AML-193 (cell line): ENCODE measurements at places on chromosomes 12 and 14.

- DNase-seq, result no peak
Observed at GRCh38 chr12:72433298-72433697, 161.1 kb downstream of the TRHDE start.

DNA sequence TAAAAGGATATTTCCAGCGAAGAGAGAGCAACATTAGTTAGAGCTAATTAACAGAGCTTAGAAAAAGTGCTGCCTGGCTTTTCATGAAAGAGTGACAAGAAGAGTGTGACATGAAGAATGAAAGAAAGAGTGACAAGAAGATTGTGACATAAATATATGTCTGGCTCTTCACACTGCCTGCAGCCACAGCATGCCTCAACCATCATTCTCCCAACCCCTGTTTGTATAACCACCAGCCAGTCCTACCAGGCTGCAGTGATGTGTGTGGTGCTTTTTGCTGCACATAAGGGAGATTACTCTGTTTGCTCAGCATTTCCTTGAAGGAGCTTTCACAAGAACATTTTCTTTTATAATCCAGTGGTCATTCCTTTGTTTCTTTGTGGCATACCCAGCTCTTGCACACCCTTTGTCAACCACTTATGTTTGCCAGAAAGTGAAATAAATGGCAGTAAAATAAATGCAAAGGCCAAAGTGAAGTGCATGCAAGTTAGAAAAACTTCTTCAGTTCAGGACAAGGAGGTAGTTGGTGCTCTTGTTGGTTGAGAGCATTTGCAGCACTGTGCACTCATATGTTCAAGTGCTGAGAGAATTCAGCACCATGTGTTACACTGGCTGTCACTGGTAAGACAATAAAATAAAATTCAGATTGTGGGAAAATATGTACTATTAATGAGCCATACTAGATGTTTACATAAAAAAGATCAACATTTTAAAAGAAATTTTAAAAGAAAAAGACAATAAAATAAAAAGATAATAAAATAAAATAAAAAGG, 50.6 kb downstream of the KIF21A start:
- no peak for DNase-seq

GRCh38 chr12:102757154-102757881, 159.7 kb downstream of the PAH start:
- DNase-seq, result no peak

- no peak for DNase-seq
Observed at GRCh38 chr12:2092890-2093289, 40.1 kb downstream of the CACNA1C start.

- DNase-seq, result peak; percentile 66
Observed at GRCh38 chr14:74804219-74804825, 41.2 kb downstream of the YLPM1 start.

DNA sequence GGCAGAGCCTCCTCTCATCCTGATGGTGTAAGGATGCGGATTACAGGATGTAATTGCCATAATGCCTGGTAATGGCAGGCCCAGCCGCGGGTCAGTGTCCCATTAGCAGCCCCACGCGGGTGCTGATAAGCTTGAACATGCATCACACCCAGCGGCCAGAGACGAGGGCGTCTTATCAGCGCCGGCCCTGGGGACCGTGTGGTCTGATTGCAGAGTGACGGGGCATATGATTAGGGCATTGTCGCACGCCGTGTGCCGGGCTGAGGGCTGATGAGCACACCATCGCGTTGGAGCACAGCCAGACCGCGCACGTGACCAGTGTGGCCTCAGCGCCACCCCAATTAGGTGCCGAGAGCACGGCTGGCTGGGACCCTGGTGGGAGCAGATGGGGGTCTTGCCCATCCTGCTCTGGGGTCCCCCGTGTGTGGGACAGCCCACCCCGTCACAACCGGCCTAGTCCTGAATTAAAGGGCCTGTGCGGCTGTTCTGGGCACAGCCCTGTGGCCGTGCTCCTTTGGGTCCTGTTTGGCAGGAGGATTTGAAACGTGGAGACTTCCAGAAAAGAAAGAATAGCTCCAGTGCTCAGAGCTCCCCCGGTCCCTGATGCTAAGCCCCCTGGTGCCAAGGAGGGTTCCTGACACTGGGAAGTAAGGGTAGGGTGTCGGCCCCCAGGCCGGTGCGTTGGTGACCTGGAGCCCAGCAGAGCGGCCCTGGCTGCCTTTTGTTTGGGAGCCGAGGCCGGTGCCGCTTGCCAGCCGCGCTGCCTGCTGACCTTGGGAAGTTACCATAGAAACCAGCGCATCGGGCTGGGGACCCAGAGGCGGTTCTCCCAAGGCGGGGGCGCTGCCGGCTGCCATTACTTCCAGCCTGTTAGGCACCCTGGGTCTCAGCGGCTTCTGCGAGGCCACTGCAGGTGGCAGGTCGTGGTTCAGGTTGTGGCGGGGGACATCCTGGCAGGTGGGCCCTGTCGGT, 20.7 kb downstream of the KIF26A start:
- no peak for DNase-seq

- DNase-seq, result no peak
Observed at GRCh38 chr14:36661506-36662257, at the start of gene PAX9. TSS of gene PAX9 (plus strand) at chr14:36661860. CDS start at chr14:36662090, 230 bp downstream.

GRCh38 chr12:42217656-42218055, 20.4 kb downstream of the YAF2 start:
- no peak for DNase-seq

DNA sequence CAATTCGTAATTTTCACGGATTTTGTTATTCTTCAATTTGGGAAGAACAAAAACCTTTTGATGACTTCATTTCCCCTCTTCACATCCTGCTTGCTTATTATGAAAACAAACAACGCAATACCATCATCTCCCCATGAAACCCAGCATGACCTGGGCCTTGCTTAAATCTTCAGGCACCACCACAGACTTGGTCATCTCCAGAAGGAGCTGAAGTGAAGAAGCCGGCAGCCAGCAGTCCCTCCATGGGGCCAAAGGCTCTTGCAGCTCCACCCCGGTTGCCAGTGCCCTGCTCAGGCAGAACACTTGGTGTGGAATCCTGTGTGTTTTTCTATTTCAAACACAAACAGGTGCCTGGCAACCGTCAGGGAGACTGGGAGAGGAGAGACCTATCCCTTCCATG, 982.9 kb upstream of the TMEM132C start:
- no peak for DNase-seq
